ENCODE measurements at places on chromosomes 1 and 21. TPM values are rescaled to one million over a fixed set of nuclear protein-coding genes. Genes with fewer than 3 reads are reported as not detected.

The PADI2 gene
- 0.04 TPM for total RNA-seq

The RERE gene
- total RNA-seq = 30.5 TPM

The LCE2A gene
- not detected for total RNA-seq

The MIS18A gene
- 14.5 TPM for total RNA-seq

All from A375 (cell line).